Adipocyte (in vitro differentiated cells): ENCODE measurements at places on chromosomes 1 and 21.

DNA sequence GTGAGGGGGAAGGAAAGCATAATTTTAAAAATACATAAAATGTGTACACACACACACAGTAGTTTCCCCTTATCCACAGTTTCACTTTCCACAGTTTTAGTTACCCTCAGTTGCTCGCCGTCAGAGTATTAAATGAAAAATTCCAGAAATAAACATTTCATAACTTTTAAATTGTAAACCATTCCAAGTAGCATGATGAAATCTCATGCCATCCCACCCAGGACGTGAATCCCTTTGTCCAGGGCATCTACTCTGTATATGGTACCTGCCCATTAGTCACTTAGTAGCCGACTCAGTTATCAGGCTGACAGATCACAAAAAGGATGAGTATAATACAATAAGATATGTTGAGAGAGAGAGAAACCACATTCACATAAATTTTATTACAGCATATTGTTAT lies 36.2 kb downstream of the EPS15 start:
- DNase-seq = peak; percentile 47

DNA sequence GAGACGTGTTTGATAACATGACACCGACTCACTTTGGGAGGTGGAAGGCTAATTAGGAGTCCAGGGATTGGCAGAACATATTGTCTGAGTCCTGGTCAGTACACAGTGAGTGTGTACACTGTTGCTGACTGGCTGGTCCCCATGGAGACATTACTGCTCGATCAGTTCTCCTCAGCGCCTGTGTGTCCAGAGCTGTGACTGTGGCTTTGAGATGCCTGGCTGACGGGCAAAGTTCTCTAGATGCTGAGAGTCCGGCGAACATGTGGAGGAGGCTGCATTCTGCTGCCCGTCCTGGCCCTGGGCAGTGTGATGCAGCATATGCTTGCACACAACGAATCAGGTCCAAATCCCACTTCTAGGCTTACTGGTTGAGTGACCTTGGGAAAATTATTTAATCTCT lies 280.1 kb upstream of the ST6GALNAC5 start:
- DNase-seq = no peak

DNA sequence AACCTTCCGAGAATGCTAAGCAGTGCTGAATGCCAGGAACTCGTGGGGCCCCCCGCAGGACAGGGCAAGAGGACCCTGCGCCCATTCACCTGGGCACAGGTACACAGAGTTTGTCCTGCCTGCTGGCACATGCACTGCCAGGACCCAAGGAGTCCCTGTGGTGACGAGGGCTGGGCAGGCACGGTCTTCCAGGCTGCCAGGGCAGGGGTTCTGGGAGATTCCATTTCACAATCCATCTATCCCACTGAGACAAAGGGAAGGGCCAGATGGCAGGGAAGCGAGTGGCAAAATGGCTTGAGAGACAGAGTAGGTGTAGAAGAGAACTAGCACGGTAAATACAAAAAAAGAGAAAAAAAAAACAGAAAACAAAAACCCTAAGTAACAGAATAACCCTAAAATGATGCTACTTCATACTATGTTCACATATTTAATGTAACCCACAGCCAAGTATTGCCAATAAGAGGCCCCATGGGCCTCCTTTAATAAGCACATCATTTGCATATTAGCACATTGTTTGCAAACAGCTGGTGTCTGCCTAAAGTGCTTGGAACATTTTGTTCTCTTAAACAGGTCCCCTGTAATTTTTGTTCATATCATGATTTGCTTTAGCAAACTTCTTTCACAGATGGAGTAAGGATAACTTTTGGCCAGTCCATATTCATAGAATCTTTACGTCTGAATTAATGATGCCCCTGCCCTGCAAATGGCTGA lies 83.8 kb downstream of the STUM start:
- peak; percentile 5 for DNase-seq

GRCh38 chr1:76122271-76122670 lies 47.7 kb downstream of the ST6GALNAC3 start:
- DNase-seq = no peak

- peak; percentile 96 for DNase-seq
These were observed 21.6 kb upstream of the BCL10 start for GRCh38 chr1:85297855-85298629.

DNA sequence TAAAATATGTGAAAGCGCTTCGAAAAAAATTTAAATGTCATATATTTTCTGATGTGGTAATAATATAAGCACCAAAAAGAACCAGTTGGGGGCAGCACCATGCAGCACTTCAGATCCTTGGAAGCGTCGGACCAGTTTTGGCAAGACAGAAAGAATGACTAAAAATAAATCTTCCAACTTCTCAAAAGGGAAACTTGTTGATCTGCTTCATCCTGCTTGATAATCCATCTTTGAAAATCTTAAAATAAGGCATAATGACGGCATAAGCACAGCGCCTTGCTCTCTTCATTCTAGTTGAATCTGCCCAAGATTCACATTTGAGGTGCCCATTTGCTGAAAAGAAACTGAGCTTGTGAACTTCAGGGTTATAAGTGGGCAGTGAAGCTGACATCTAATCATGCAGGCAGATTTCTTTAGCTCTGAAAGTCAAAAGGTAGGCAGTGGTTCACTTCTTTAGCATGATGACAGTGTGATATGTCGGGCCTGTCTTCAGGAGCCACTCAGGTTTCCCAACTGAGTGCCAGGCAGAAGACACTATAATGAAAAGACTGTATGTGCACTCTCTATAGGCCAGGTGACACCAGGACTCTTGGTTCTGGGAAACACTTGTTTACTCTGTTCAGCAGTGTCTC lies 19.8 kb upstream of the MUTYH start:
- peak; percentile 92 for DNase-seq

GRCh38 chr21:16993416-16994038 lies 519.3 kb upstream of the CXADR start:
- DNase-seq = no peak

- no peak for DNase-seq
These were observed 120.9 kb upstream of the COL6A1 start for GRCh38 chr21:45860493-45861155.

GRCh38 chr1:113231866-113232265 lies 158.4 kb upstream of the MAGI3 start:
- DNase-seq = no peak

- no peak for DNase-seq
These were observed 7.2 kb downstream of the ZDHHC18 start for GRCh38 chr1:26833432-26834405.

GRCh38 chr1:6672558-6672957 lies 29.1 kb downstream of the DNAJC11 start:
- DNase-seq = no peak

- DNase-seq = peak; percentile 82
These were observed 54.9 kb upstream of the BACE2 start for GRCh38 chr21:41112740-41113692.

GRCh38 chr1:243730487-243731150 lies 119.4 kb downstream of the AKT3 start:
- DNase-seq = no peak

GRCh38 chr1:165823552-165824268 lies 3.7 kb upstream of the UCK2 start:
- no peak for DNase-seq

GRCh38 chr1:19676438-19676922 lies 11.8 kb downstream of the HTR6 start:
- DNase-seq = peak; percentile 79

- no peak for DNase-seq
These were observed 186.9 kb downstream of the PSMG1 start for GRCh38 chr21:38996355-38996754.

DNA sequence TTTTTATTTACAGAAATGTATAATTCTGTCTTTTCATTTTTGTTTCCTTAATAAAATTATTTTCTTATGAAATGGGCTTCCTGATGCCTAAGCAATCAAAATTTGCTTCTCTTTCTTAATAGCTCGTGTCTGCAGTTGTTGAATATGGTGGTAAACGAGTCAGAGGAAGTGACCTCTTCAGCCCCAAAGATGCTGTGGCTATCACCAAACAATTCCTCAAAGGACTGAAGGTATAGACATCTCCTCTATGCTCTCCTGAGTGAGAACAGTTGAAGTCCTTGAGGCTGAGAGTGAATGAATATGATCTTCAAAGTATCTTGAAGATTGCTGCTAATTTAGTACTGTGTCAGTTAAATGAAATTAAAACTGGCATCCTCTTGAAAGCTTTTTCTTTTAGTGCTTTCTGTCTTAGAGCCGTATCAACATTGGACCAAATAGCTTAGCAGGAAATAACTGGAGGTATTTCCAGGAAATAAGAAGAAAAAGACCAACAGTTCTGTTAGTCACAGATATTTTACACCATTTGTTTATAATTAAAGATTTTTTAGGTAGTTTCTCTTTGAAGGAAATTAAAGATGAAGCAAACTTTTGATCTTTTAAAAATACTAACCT lies 24.7 kb downstream of the VPS45 start:
- no peak for DNase-seq

GRCh38 chr1:24972221-24972914 lies 42.3 kb upstream of the RUNX3 start:
- no peak for DNase-seq

- no peak for DNase-seq
These were observed 59.3 kb downstream of the SLC37A1 start for GRCh38 chr21:42572906-42573495.

DNA sequence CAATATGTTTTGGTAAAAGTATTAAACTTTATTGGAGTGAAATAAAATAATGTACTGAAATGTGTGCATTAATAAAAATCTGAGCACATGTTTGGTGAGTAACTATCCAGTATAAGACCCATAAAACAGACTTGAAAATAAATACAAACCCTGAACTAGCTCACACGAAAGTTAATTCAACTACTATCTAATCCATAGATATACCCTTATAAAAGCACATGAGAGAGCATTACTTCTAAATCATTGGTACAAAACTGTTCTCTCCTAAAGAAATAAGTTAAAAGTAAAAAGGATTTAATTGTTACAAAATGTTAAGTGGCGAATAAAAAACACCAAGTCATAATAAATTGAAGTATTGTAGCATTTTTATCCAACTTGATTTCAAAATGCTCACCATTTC lies 295.6 kb downstream of the PTPRC start:
- DNase-seq = no peak

- peak; percentile 65 for DNase-seq
These were observed 229.6 kb upstream of the JUN start for GRCh38 chr1:59013276-59013927.

GRCh38 chr1:227540170-227541098 lies 22.9 kb upstream of the ZNF678 start:
- DNase-seq = no peak

DNA sequence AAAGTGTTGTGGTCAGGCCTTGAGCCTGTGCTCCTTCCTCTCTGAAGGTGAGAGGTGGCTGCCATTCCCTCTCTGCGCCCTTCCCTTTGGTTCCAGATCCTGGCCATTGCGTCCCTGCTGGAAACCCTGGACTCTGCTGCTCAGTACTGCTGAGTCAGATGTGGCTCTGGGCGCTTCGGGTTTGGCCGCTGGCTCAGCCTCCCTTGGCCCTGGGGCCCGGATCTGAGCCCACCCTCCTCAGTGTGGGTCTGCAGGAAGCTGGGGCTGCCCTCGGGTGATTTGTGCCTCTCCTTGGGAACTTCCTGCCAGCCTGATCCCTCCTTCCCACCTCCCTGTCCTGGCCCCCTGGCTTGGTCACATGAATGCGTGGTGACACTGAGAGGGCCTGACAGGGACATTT lies 32.2 kb downstream of the QSOX1 start:
- DNase-seq = no peak

DNA sequence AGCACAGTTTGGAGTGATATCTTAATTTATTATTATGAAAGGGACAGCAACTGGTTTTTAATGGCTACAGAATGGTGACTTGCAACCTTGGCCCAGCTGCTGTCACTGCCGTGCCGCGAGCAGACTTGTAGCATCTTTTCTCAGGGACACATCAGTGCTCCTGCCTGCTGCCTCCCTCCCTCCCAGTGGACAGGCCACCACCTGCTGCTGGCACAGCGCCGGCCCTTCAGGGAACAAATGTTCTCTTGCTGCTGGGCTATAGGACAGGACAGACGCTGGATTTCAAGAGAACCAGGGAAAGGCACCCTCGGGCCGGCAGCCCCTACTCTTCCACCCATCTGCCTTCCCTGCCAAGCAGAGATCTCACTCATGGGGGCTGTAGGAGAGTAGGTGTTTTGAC lies 413.8 kb upstream of the NFIA start:
- no peak for DNase-seq

DNA sequence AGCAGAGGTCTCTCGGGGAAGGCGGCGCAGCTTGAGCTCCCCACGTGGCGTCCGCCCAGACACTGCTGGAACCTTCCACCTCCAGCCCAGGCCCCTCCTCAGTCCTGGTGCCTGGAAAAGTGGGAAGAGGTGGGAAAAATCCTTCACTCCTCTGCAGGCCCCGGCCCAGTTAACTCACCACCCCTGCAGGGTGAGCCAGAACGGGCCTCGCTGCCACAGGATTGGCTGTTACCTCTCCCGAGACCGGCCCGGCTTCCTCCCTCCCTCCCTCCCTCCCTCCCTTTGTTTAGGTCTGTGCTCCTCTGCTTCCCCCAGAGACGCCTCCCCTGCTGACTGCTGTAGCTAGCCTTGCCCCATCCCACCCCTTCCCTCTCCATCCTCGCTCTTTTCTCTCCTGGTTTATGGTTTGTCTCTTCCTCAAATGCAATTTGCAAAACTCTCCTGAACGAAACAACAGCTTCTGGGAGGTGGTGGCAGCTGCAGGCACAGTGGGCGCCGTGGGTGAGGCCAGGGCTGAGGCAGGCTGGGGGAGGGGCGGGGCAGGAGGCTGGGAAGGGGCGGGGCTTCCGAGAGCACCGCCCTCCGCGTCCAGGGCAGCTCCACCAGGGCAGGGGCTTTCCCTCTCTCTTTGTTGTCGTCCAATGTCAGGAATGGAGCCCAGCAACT lies 6.5 kb downstream of the CAPN9 start:
- peak; percentile 27 for DNase-seq

- DNase-seq = no peak
These were observed 8.7 kb upstream of the TMEM52 start for GRCh38 chr1:1927751-1928150.

DNA sequence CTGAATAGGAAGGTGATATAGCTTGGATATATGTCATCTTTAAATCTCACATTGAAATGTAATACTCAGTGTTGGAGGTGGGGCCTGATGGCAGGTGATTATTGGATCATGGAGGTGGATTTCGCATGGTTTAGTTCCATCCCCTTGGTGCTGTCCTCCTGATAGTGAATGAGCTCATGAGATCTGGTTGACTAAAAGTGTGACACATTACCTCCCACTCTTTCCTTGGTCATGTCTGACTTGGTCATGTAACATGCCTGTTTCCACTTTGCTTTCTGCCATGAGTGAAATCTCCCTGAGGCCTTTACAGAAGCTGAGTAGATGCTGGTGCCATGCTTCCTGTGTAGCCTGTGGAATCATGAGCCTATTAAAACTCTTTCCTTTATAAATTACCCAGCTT lies 664.5 kb upstream of the NR5A2 start:
- no peak for DNase-seq

GRCh38 chr1:220527279-220527907 lies 543 bp upstream of the MARK1 start:
- peak; percentile 42 for DNase-seq

- no peak for DNase-seq
These were observed 9.6 kb downstream of the TAGLN2 start for GRCh38 chr1:159915571-159916241.

- no peak for DNase-seq
These were observed 289.5 kb upstream of the SGIP1 start for GRCh38 chr1:66244429-66244828.

- DNase-seq = no peak
These were observed 22.7 kb upstream of the ZNF436 start for GRCh38 chr1:23392125-23392855.
